T-helper 22 cell (primary cell): ENCODE measurements at places on chromosomes 5 and 9.

- DNase-seq = no peak
Observed at GRCh38 chr9:137387114-137387890, 35.7 kb downstream of the EXD3 start.

GRCh38 chr5:66888613-66889012, 292.4 kb downstream of the MAST4 start:
- no peak for DNase-seq

DNA sequence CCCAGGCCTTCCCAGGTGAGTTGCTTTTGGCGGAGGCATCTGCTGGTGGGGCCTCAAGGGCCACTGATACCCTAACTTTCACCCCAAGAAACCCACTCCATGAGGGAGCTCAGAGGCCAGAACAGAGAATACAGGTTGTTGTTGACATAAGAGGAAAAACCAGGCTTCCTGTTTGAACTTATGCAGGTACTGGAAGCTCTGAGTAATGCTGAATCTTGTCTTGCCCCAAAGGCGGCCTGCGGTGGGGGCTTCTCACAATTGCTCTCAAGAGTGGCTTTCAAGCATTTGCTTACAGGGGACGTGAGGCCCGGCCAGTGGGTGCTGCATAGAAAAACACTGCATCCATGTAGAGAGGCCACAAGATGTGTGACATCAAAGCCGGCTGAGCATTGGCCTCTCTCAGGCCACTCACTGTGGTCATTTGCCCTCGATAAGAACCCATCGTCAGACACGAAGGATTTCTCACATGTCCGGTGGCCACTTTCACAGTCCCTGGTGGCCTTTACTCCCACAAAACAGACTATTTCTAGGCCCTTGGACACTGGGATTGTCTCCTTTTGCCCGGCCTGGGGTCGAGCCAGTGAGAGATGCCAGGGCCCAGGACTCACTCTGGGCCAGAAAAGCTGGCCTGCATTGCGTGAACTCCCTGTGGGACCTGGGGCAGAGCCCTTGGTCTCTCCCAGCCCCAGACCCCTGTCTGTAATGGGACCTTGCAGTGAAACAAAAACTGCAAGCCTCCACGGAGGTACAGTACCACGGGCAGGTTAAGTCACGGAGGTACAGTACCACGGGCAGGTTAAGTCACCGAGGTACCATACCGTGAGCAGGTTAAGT, 34.5 kb upstream of the TCF7 start:
- DNase-seq = peak; percentile 34

GRCh38 chr9:77462066-77462465, 186.1 kb downstream of the GNA14 start:
- DNase-seq = no peak

- no peak for DNase-seq
Observed at GRCh38 chr5:177175336-177175735, 41.8 kb downstream of the NSD1 start.

DNA sequence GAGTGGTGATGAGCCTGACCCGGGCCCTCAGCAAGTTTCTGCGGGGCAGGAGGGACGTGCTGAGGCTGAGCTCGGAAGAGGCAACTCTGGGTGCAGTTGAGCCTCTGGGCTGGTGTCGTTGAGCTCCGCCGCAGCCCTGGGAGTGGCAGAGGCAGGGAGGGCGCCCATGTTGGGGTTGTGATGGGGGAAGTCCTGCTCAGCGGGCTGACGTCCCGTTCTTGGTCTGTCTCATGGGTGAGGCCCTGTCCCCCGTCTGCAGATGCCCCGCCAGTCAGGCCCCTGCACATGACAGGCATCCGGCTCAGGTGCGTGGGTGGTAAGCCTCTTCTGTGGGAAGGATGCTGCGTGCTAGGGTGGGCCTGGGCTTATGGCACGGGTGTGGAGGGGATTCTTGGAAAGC, 64.3 kb downstream of the RXRA start:
- peak; percentile 81 for DNase-seq

DNA sequence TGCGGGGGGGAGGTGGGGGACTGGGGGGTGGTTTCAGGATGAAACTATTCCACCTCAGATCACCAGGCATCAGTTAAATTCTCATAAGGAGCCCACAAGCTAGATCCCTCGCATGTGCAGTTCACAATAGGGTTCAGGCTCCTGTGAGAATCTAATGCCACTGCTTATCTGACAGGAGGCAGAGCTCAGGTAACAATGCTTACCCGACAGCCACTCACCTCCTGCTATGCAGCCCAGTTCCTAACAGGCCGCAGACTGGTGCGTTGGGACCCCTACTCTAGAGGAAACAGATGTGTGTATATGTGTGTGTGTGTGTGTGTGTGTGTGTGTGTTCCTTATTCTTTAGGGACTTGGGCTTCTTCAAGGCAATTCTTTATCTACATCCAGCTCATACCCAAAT, 352.3 kb upstream of the CCNH start:
- DNase-seq = no peak

DNA sequence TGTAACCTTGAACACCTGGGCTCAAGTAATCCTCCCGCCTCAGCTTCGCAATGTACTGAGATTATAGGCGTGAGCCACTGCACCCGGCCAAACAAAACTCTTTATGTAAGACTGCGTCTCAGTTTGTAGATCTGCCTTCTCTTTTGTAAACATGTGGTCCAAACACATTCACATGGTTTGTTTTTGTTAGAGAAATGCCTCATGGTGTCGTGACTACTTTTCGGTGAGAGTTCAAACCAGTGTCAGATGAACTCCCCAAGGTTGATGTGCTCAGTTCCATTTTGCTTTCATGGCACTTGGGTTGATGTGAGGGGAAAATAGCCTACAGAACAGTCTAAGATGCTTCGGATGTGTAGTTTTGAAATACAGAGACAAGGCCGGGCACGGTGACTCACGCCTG, 231.6 kb downstream of the GOLPH3 start:
- DNase-seq = no peak

DNA sequence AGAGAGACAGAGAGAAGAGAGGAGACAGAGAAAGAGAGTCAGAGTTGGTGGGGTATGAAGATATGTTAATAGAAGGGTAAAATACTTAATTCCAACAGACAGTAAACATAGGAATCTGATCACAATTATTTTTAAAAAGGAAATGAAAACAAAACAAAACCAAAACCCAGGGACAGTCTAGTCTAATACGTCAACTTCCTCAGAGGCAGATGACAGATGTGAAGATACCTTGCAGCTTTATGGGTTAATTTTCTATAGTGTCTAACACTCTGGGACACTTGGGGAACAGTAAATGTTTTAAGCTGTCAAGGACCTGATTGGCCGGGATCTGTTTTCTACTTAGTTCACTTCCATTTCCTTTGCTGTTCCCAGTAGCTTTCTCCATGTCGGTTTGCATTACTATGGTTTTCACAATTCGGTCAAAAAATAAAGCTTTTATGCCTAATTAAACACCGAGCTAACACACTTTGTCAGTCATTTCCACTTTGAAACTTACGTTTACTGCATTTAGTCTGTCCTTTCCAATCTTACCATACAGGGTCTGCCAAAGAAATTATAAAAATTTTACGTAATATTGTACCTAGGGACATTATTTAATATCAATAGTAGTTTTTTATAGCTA, 216.5 kb downstream of the MCTP1 start:
- no peak for DNase-seq

DNA sequence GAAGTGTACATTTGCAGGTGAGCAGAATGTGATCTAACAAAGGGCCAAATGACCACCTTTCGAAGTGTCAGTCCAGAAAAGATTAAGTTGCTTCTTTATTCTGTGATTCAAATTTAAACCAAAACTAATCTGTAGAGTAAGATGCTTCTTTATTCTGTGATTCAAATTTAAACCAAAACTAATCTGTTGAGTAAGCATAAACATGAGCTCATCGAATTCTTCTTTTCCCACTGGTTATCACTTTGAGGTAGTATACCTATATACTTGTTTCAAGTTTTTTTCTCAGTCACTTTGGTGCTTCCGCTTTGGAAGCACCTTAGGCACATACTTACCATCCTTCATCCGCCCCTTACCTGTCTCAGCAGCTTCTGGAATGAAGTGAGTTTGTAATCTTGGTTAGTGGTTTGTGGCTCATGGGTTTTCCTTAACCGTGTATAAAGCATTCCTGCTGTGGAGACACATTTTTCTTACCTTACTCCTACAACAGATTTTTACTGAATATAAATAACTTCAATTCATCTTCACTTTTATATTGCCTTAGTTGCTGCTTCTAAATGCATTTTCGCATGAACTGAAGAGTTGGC, 40.7 kb upstream of the CTXN3 start:
- no peak for DNase-seq

- no peak for DNase-seq
Observed at GRCh38 chr5:139663207-139664085, 15.3 kb downstream of the CXXC5 start.

DNA sequence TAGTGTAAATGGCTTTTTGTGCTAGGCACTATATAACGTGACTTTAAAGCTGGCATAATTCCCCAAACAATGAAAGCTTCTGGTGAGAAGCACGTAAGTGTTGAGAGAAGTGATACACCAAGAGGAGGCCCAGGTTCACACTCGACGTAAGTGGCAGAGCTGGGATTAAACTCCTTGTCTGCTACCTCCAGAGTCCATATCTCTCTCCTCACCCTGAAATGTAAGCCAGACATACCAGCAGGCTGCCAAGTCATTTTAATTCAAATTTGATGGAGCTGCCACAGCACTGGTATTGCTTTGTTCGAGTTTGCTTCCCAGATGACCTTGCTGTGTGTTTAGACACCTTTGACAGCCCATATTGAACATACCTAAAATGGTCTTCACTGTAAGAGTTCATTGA, 319.7 kb downstream of the GLIS3 start:
- no peak for DNase-seq

GRCh38 chr9:130847306-130848217, 12.5 kb downstream of the ABL1 start:
- no peak for DNase-seq

DNA sequence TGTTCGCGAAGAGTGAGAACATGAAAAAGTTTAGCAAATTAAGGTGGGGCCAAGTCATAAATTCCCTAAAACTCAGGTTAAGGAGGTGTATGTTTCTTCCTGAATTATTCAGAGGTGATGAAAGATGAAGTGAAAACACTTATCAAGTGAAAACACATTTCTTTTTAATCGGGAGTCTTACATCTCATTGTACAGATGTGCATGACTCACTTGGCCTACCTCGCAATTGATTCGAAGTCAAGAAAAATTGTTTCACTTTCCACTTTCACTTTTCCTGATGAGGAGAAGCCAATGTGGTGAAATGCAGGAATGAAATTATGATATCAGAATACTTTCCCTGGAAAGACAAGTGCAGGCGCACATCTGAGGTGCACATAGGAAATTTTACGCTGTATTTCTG, 78.7 kb downstream of the SLC25A46 start:
- DNase-seq = no peak

GRCh38 chr5:95441636-95442035, 50.5 kb downstream of the FAM81B start:
- no peak for DNase-seq

GRCh38 chr9:112819635-112820496, 69.3 kb downstream of the SNX30 start:
- no peak for DNase-seq

GRCh38 chr9:130106860-130107233, 53.1 kb downstream of the GPR107 start:
- no peak for DNase-seq

GRCh38 chr9:72022841-72023240, 37.6 kb downstream of the C9orf57 start:
- no peak for DNase-seq

GRCh38 chr5:69271376-69271775, 36.7 kb downstream of the CDK7 start:
- no peak for DNase-seq

- DNase-seq = no peak
Observed at GRCh38 chr9:95003689-95004410, 277.4 kb downstream of the AOPEP start.

- DNase-seq = no peak
Observed at GRCh38 chr9:95725045-95725444, 150.4 kb upstream of the ERCC6L2 start.

GRCh38 chr5:55600086-55600485, 65.3 kb upstream of the PLPP1 start:
- no peak for DNase-seq

- DNase-seq = no peak
Observed at GRCh38 chr9:87278971-87279733, 218.5 kb upstream of the DAPK1 start.

DNA sequence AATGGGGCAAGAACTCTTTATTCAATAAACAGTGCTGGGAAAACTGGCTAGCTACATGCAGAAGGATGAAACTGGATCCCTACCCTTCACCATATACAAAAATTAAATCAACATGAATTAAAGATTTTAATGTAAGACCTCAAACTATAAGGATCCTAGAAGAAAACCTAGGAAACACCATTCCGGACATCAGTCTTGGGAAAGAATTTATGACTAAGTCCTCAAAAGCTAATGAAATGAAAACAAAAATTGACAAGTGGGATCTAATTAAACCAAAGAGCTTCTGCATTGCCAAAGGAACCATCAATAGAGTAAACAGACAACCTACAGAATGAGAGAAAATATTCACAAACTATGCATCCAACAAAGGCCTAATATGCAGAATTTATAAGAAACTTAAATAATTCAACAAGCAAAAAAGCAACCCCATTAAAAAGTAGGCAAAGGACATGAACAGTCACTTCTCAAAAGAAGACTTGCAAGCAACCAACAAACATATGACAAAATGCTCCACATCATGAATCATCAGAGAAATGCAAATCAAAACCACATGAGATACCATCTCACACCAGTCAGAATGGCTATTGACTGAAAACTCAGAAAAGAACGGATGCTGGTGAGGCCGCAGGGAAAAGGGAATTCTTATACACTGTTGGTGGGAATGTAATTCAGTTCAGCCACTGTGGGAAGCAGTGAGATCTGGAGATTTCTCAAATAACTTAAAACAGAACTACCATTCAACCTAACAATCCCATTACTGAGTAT, 104.3 kb upstream of the MAP3K1 start:
- no peak for DNase-seq

- no peak for DNase-seq
Observed at GRCh38 chr5:82074950-82075349, 103.1 kb downstream of the ATG10 start.

DNA sequence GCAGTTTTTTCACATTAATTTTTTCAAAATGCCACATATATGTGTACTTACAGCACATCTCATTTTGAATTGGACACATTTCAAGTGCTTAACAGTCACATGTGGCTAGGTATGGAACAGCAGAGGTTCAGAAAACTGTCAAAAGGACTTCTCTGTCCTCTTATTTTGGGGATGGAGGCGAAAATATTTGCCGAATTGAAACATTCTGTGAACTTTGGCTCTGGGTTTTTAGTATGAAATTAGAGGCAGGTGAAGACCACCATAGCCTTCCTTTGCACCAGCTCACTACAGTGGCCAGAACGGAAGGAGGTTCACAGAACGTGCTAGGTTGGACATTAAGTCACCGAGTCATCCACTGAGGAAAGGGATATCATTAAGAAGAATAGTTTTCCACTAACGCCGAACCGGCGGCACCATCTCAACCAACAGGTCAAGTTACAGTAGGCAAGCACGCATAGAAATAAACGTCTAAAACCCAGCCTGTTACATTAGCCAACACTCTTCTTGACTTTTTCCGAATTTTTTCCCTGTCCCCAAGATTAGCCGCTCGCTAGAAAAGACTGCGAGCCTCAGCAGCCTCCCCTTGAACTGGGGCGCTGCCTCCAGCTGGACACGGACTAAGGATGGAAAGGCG, 1.8 kb upstream of the TLE4 start:
- DNase-seq = no peak
